Spleen (tissue), 13 donors: ENCODE measurements at places on chromosomes 7 and 10. TPM values are rescaled to one million over a fixed set of nuclear protein-coding genes. Genes with fewer than 3 reads are reported as not detected.

GRM8 gene
- not detected for total RNA-seq

- H3K4me1 ChIP-seq, result peaks cover 23% of the 10 kb centered on the region
- no peak for DNase-seq
- peak overlapping the region; percentile 63 for H3K27ac ChIP-seq
- no peaks in the 10 kb centered on the region for H3K36me3 ChIP-seq
Observed at GRCh38 chr10:91034494-91035159, 113.7 kb upstream of the ANKRD1 start.

DYNC1I1 gene
- 7.5 TPM for total RNA-seq

DNA sequence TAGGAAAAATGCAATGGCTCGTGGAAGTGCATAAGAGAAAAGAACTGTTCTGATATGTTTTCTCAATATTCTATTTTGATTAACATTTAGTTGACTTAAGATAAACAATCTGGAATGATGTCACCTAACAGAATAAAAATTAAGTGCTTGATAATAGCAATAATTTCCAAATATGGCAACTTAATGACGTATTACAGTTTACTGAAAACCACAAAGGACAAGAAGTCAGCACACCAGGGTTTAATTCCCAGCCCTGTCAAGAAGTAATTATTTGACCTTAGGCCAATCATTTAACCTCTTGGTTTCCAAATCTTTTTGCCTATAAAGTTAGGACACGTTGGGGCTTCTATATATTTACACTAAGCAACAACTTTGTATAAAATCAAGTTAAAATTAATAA, 95.7 kb downstream of the CABCOCO1 start:
- H3K27me3 ChIP-seq, result no peaks in the 10 kb centered on the region
- no peak overlapping the region for H3K27ac ChIP-seq
- H3K4me3 ChIP-seq, result no peak overlapping the region
- H3K4me1 ChIP-seq, result no peaks in the 10 kb centered on the region

DNA sequence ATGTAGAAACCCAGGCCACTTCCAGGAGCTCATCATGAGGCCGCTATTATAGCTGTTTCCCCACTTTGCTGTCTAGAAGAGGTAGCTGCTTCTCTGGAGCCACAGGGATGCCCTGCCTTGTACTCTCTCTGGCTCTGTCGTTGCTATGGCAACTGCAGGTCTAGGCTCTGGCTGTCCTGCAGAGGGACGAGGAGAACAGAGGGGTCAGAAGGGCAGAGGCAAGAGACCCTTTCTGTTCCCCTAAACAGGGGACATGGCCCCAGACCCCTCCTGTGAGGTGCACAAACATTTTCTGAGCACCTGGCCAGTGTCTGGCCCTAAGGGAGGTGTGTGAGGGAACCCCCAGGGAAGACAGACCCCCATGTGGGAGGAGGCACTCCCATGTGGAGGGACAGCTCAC, 31.4 kb downstream of the ITPRIP start:
- H3K4me3 ChIP-seq, result no peak overlapping the region
- H3K27me3 ChIP-seq, result no peaks in the 10 kb centered on the region
- peaks cover 27% of the 10 kb centered on the region for H3K4me1 ChIP-seq
- no peak for DNase-seq
- H3K36me3 ChIP-seq, result no peaks in the 10 kb centered on the region
